ENCODE measurements at places on chromosomes 13 and 19.

DNA sequence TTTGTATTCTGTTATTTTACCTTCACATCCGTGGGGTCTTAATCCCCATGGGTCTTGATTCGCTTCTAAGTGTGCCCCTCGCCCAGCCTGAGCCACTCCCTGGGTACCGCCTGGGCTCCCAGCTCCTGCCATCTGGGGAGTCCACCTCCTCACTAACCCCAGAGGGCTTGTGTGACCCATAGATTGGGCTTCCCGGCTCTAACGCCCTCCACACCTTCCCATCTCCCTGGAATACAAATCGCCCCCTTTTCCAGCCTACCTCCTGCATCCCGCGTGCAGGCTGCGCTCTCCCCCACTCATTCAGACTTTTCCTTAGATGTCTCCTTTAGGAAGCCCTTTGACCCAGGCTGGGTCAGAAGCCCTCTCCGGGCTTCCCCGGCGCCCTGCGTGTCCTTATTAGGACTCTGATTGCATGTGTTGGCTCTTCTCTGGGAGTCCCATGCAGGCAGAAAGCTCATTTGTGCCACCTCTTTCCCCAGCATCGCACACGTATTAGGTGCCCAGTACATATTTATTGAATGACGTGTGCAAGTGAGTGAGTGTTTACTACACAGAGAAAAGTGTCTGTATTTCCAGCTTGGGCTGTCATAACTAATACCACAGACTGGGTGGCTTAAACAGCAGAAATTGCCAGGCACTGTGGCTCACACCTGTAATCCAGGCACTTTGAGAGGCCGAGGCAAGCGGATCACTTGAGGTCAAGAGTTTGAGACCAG is 757 bp downstream of the CCDC124 start:
- no peak for DNase-seq

- DNase-seq, result peak; percentile 77
Observed at GRCh38 chr19:3047496-3048189, 14.7 kb downstream of the TLE5 start.

DNA sequence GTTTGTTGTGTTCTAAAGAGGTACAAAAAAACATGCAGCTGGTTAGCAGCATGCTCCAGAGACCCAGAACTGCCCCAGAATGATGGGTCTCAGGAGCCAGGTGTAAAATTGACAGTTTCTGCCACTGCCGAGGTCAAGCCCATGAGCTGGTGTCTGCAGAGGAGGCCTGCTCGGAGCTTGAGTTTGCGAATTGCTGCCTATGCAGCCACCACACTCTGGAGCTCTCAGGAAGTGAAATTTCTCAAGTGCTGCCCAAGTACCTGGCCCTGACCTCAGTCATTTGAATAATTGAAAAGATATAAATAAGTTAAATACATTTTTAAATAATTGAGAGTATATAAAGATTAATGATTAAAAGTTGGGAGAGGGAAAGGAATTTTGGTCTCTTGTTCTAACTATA is 66.4 kb downstream of the ZAR1L start:
- DNase-seq, result no peak

- no peak for DNase-seq
Observed at GRCh38 chr19:18397242-18398202, at the start of gene LRRC25. Gene LRRC25 (minus strand): TSS chr19:18397622. CDS start chr19:18396963, 659 bp downstream.

DNA sequence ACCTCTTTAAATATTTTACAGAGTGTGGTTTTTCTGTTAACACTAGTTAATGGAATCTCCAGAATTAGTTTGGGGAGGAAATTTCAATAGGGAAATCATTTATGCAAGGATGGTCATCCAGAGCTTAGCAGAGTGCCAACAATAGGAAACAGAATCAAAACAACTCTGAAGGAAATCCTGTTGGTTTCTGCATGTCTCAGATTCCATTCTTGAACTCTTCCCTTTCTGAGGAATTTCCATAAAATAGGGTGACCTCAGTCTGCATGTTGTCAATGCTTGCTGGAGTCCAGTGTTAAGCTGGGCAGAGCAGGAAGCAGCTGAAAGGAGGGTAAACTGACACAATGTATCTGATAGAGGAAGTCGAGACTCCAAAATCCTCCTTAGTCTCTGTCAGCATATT is 16.9 kb downstream of the CBY2 start:
- no peak for DNase-seq

DNA sequence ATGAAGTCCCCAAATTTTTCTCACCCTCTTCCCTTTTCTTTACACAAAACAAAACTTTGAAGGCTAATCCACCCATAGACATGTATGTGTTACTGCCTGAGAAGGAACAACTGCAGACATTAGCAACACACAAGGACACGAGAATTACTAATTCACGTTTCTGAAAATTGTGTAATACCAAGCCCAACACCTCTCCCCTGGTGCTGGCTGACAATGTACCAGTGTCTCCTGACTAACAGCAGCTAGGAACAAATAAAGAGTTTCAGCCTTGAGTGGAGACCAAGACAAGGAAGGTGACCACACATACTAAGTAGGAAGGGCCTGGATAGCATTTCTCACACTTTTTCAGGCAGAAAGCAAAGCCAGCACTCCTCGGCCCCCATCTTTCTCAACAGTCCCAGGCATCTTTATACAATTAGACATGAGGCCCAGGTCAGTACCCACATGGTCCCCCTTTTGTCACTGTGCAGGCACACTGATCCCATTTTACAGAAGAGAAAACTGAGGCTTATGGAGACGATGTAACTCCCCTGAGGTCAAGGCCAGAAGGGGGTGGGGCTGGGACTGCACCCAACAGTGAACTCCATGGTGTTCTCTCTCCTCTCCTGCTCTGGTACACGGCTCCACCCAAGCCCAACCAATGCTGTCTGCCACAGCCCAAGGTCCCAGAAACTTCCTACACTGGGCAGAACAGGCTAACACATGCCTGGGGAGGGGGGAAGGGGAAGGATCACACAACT is 8.7 kb downstream of the BRD4 start:
- DNase-seq, result peak; percentile 69

DNA sequence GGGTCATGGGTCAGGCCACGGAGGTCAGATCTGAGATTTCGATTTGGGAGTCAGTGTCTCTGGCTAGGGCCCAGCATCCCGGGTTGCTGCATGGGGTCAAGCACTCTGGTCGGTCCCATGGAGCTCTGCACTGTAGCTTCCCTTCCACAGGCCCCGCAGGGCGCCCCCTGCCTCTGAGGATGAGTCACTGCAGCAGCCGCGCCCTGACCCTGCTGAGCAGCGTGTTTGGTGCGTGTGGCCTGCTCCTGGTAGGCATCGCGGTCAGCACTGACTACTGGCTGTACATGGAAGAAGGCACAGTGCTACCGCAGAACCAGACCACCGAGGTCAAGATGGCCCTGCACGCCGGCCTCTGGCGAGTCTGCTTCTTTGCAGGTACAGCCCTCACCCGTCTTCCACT is 3.6 kb downstream of the CACNG7 start:
- no peak for DNase-seq

- no peak for DNase-seq
Observed at GRCh38 chr13:107427536-107427935, 787.8 kb downstream of the LIG4 start.
